ENCODE measurements at places on chromosomes 11 and 22.

GRCh38 chr11:63770763-63771162, 2.2 kb upstream of the ZFTA start:
- DNase-seq: no peak

- no peak for DNase-seq
Observed at GRCh38 chr22:49569286-49570031, 258.2 kb downstream of the BRD1 start.

DNA sequence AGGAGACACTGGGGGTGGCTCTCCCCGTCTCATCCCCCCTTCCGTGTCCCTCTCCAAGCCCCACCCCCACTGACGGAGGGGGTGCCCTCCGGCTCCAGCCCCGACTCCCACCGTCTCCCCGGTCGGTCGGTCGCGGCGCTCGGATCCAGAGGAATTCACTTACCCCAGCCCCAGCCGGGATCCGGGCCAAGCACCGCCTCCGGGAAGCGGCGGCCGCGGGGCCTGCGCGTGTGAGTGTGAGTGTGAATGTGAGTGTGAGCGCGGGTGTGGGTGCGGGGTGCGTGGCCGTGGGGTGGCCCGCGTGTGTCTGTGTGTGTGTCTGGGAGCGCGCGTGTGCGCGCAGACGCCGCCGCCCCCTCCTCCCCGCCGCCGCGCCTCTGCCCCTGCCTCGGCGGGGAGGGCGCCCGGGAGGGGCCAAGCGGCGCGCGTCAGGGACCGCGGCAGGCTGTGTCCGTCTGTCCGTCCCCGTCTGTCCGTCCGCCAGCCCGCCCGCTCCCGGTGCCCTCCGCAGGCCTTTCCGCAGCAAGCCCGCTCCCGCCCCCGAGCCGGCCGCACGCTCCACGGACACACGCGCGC, at the start of gene ELFN2:
Gene ELFN2, minus strand, starts transcription at position 345 of the 576 bp plus-strand sequence. CDS start 51,945 bp downstream, outside the sequence.
- DNase-seq: no peak

- no peak for DNase-seq
Observed at GRCh38 chr11:90836031-90836430, 613.2 kb upstream of the CHORDC1 start.

DNA sequence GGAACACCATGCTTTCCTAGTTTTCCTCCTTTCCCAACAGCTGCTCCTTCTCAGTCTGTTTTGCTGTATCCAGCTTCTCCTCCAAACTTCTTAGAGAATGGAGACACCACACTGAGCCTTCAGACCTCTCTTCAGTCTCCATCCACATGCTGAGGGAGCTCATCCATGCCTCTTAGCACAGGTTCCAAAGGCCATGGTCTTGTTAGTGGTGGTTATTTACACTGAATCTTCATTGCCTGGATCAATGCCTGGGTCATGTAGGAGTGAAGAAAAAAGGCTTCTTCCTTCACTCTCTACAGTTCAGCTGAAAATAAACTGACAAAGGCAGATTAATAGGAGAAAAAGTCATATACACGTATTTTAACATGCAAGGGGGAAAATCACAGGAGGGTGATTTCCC, 3.1 kb upstream of the SAA4 start:
- DNase-seq: no peak

GRCh38 chr11:132901638-132902471, 630.4 kb downstream of the OPCML start:
- DNase-seq: no peak

- no peak for DNase-seq
Observed at GRCh38 chr22:39115977-39116621, 19.1 kb downstream of the APOBEC3H start.

DNA sequence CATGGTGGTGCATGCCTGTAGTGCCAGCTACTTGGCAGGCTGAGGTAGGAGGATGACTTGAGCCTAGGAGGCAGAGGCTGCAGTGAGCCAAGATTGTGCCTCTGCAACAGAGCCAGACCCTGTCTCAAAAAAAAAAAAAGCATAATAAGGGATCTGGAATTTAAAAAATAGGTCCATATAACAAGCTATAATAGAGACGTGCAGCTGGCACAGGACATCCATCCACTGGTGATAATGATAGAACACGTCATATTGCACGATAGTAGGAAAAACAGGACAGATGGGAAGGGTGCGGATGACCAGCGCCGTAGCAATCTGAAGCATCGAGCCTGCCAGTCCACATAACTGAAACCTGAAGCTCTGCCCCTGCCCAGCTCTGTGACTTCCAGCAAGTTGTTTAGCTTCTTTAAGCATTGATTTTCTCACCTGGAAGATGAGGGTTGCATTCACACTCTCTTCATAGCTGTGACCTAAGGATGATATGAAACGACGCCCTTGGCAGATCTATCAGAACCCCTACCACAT, 60.3 kb upstream of the PRODH start:
- DNase-seq: no peak

DNA sequence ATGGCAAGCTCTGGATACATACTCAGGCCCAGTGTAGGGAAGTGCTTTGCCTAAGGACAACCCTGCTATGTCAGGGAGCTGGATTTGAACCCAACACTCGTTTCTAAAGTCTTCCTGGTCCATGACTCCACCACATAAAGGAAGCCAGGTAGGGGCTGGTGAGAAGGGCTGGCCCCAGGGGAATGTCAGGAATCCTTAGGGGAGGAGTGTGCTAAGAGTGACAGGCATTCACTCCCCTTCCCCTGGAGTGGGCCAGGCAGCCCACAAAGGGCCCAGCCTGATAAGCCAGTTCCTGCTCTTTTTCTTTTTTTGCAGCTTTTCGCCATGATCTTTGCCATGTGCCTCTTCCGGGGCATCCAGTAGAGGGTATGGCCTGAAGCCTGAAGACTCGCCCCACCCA, 21.9 kb downstream of the TP53I11 start:
- DNase-seq: no peak

All from COLO829 (cell line).